ENCODE measurements at places on chromosomes 2 and 18.

- DNase-seq = no peak
Observed at GRCh38 chr18:61203151-61203550, 130.1 kb upstream of the CDH20 start.

DNA sequence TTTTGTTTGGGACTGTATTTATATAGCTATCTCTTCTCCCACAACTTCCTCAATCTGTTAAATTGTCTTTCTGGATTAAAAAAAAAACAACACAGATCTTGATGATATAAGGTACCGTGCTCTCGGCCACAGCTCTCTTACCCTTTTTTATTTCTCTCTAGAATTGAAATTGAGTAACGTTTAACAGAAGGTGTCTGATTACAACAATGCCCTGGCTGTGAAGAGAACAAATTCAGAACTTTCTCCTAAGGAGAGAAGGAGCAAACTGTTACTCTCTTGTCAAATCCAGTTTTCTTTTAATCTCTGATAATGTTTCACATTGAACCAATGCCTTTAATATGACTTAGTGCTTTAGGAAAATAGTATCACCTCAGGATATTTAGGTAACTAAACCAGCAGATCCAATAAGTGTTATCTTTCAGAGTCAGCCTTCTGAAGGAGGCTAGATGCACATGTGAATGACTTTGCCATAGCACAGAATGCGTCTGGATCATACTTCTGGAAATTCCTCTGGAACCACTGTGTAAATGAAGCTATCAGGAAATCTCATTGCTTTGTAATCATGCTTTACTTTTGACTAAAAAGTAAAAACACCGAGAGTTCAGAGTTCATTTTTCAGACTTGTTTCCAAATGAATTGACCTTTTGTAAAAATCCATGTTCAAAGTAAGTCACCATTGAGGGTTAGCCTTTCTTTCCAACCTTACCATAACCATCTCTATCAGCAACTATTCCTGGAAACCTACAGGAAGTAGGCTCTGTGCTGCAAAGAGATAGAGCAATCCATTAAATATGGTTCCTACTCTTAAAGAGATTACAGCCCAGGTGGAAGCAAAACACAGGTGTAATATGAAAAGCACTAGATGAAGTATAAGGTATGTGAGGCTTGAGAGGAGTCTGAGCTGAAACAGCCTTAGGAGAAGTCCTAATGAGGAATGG, 147.0 kb upstream of the OSR1 start:
- no peak for DNase-seq

- DNase-seq = no peak
Observed at GRCh38 chr18:57959278-57959677, 84.7 kb upstream of the NEDD4L start.

- peak; percentile 17 for DNase-seq
Observed at GRCh38 chr2:233469261-233470010, 97.1 kb downstream of the USP40 start.

DNA sequence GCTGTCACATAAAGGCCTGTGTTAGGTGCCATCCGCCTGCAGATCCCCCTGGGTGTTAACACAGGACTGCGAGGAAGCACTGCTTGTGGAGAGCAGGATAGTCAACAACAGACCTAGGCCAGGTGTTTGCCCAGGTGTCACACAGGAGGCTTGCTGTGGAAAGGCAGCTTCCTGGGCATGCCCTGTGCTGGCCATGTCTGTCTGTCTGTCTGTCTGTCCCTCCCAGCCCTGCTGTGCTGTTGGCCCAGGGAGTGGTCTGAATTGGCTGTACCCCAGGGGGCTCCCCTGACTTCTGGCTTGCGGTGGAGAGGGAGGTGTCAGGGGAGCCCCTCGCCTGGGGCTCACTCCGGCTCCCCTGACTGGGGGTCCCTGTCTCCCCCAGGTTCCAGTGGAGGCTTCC, 53.2 kb downstream of the SH3BP4 start:
- DNase-seq = no peak

DNA sequence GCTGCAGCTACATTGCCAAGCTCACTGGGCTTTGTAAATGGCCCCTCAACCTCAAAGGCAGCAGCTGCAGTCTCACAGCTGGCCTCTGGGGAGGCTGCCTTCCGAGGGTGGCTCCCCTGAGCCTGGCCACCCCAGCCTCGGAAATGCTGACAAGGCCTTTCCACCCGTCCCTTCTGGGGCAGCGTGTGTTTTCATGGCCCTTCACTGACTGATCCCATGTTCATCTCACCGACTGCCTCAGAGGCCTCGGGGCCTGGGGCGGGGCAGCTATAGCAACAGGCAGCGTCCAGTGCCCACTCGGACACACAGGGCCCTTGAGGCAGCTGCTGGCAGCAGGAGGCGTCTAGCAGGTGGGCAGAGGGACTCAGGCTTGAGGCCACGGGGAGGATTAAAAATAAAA, 149.7 kb downstream of the GLI2 start:
- DNase-seq = no peak

- DNase-seq = no peak
Observed at GRCh38 chr2:160816916-160817499, 323.4 kb upstream of the RBMS1 start.

DNA sequence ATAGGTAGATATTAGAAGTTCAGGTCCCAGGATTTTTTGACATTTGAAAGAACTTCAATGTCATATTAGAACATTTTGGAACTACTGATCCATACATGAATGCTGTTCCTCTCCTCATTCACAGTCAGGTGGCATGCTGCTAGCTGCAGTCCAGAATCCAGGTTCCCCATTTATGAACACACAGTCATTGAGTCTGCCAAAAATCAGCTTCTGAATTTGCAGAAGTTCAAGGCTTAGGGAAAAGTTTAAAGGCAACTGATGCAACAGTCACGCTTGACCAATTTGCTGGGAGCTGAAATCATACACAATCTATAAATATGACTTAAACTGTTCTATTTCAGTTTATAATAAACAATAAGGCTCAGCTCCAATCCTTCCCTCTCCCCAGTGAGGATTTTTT, 17.3 kb upstream of the TTR start:
- no peak for DNase-seq

All from left hindlimb (tissue), 1 donor.